ENCODE measurements at places on chromosomes 12 and 14.
A peak's percentile ranks its signal among the peaks of the same experiment; 100 is the strongest.

DNA sequence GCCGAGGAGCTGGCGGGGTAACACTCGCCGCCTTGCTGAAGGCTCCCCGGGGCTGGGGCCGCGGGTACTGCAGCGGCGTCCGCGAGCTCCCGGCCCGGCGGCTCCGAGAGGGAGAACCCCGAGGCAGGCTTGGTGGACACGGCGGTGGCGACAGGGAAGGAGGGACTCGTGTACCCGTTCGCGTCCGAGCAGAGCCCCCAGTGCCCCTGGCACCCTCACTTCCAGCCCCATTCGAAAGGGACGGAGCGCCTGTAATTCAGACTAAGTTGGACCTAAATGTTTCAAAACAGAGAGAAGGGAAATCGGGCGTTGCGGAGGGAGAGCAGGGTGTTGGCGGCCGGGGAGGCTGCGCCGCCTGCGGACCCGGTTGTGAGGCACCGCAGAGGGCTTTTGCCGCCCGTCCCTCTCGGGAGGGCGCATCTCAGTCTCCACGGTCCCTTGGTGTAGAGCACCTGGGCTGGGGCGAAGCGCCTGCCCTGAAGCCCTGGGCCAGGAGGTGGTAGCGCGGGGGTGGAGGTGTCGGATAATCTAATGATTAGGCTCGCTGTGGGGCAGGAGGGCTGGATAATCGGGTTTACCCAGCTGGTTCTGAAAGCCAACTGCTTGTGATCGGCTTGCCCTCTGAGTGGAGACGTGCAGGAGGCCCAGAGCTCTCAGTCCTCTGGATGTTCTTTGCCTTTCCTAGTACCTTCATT is 771 bp downstream of the DAAM1 start:
- peak; percentile 57 for DNase-seq

DNA sequence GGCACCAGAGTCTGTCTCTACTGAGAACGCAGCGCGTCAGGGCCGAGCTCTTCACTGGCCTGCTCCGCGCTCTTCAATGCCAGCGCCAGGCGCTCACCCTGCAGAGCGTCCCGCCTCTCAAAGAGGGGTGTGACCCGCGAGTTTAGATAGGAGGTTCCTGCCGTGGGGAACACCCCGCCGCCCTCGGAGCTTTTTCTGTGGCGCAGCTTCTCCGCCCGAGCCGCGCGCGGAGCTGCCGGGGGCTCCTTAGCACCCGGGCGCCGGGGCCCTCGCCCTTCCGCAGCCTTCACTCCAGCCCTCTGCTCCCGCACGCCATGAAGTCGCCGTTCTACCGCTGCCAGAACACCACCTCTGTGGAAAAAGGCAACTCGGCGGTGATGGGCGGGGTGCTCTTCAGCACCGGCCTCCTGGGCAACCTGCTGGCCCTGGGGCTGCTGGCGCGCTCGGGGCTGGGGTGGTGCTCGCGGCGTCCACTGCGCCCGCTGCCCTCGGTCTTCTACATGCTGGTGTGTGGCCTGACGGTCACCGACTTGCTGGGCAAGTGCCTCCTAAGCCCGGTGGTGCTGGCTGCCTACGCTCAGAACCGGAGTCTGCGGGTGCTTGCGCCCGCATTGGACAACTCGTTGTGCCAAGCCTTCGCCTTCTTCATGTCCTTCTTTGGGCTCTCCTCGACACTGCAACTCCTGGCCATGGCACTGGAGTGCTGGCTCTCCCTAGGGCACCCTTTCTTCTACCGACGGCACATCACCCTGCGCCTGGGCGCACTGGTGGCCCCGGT is at the start of gene PTGDR:
Gene PTGDR, plus strand, starts transcription at position 198 of the 778 bp plus-strand sequence. Its CDS starts 117 bp downstream, at position 315.
- no peak for DNase-seq

DNA sequence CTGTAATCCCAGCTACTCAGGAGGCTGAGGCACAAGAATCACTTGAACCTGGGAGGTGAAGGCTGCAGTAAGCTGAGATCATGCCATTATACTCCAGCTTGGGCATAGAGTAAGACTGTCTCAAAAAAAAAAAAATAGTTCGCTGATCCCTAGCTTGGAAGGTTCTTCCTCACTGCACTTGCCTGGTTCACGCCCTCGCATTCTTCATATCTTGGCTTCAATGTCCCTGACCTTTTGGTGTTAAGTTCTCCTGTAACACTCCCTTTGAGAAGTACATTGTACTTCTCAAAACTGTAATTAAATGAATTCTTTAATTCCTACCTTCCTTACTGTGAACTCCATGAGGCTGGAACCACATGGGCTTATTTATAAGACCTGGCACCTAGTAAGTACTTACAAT is 16.5 kb upstream of the TPCN1 start:
- no peak for DNase-seq

- no peak for DNase-seq
Measured at GRCh38 chr14:89563471-89563870, 146.4 kb upstream of the FOXN3 start.

DNA sequence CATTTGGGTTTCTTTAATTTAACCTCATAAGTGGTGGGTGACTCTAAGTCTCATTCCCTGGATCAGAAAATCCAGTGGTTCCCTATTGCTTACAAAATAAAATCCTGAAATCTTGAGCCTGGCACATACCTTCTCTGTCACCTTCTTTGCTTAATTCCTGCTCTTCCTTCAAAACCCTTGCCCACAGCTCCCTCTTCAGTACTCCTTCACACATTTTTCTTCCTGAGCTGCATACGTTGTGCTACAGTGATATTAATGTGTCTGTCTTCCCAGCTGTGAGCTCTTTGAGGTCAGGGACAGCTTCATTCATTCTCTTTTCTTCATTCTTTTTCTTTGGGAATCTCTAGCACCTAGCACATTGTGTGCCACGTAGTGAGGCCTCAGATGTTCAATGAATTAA is 9.5 kb downstream of the TSPAN11 start:
- DNase-seq: no peak

All from endothelial cell of umbilical vein (primary cell).